Activated CD4-positive, alpha-beta T cell treated with anti-CD3 and anti-CD28 coated beads for 24 hours (primary cell): ENCODE measurements at places on chromosomes 3 and 15.
A peak's percentile ranks its signal among the peaks of the same experiment; 100 is the strongest.

- no peak for DNase-seq
These were observed 153.4 kb downstream of the ERC2 start for GRCh38 chr3:56314842-56315241.

DNA sequence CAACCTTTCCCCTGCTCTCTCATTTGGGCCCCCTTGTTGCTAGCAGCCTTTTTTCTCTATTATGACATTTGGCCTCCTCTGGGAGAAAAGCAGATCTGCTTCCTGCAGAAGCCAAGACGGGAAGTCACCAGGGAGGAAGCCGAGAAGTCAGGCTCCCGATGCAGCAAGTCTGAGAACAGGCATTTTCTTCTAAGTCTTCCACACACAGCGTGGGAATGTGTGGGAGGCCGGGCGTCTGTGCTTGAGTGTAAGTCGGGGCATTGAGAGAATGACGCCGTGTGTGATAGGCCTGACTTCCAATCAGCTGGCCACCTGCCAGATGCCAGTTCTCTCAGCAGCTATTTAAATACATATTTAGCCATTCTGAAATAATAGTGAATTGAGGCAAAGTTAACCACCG lies 75.8 kb upstream of the FAM98B start:
- no peak for DNase-seq

GRCh38 chr3:22296601-22297000 lies 545.6 kb upstream of the ZNF385D start:
- DNase-seq, result no peak

DNA sequence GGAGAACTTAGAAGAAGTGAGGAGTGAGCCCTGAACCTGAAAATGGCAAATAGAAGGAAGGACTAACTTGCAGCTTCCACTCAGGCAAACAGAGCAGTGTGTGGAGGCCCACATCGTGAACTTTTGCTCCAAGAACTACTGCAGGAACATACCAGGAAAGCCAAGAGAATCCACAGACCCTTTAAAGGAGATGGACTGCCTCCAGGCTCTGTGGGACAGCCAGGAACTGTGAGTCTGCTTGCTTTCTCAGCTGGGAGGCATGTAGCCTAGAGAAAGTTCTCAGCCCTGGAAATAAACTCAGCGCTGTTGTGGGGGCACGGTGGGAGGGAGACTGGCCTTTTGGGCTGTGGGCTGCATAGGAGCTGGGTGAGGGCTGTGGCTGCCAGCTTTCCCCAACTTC lies 93.0 kb downstream of the SNRK start:
- DNase-seq, result no peak

- no peak for DNase-seq
These were observed 9.1 kb downstream of the BCL2L10 start for GRCh38 chr15:52103217-52104207.

- no peak for DNase-seq
These were observed 496.3 kb downstream of the NLGN1 start for GRCh38 chr3:173893835-173894234.

- no peak for DNase-seq
These were observed 34.8 kb upstream of the CEMIP start for GRCh38 chr15:80744415-80744814.

DNA sequence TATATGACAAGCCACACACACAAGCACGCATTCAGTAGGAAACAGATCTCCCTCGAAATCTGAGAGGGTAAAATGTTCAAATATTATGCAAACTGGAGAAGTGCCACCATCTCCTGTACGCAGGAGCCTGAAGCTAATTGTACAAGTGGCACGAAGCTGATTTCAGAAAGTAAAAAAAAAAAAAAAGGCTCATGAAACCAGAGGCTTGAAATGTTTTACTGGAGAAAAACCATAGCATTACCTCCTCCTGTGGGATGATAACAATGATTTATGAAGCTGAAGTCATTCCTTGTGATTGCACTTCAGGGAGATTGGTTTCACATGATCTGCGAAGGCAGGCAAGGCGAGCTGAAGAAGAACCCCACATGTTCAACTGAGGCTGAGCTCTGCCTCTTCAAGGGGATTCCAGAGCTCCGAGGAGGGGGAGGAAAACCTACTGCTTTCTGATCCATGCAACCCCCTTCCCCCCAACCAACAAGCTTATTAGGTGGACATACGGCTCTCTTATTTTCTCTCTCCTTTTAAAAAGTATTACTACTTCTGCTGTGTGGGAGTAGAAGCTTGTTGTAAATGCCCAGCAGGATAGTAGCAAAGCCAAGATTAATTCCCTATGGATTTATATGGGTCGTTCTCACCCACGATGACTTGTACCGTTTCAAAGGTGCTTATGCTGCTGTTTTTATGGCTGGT lies 101.1 kb downstream of the GREM1 start:
- DNase-seq, result no peak

GRCh38 chr3:147812186-147812911 lies 403.2 kb downstream of the ZIC1 start:
- DNase-seq, result no peak

- no peak for DNase-seq
These were observed 79.4 kb upstream of the ATP11B start for GRCh38 chr3:182713743-182714517.

- peak; percentile 49 for DNase-seq
These were observed 114.3 kb upstream of the ARHGEF3 start for GRCh38 chr3:56915966-56916586.

- no peak for DNase-seq
These were observed 29.2 kb downstream of the ILDR1 start for GRCh38 chr3:121992601-121993560.

DNA sequence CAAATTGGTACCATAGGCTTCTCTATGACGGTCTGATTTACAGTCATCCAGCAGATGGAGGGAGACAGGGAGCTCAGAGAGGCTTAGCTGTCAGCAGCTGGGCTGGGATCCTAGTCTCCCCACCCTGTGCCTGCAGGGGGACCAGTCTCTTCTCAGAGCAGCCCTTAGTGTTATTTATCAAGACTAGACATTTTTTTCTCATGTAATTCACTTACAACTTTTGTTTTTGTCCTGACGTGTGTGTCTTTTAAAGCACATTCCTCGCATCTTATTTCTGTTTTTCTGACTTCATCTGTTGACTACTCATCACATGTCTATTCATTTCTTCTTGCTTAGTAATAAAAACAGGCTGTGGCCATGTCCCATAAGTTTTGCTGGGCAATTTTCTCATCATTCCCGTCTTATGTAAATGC lies 116.1 kb downstream of the KLF13 start:
- no peak for DNase-seq

- no peak for DNase-seq
These were observed 146.8 kb downstream of the PCCB start for GRCh38 chr3:136396916-136397315.

GRCh38 chr3:50136714-50137405 lies 18.3 kb upstream of the SEMA3F start:
- no peak for DNase-seq

GRCh38 chr3:146626403-146627122 lies 21.4 kb upstream of the PLSCR5 start:
- DNase-seq, result no peak

DNA sequence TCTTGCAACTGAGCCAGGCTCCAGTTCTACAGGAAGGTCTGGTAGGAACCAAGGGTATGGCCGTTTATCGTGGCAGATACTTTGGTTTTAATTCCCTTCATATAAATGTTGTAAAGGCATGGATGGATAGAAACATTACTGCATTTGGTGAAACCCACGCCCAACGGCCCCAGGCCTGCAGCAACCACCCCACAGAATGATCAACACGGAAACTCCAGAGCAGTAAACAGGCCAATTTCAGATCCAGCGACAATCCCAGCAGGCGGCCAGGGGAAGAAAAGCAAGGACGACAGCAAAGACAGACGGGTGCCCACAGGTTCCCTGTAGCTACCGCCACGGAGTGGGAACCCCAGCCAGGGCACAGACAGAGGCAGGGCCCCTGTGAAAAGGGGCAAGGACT lies 32.6 kb upstream of the PCSK6 start:
- no peak for DNase-seq

- DNase-seq, result no peak
These were observed 10.9 kb downstream of the TTLL3 start for GRCh38 chr3:9820946-9821345.

DNA sequence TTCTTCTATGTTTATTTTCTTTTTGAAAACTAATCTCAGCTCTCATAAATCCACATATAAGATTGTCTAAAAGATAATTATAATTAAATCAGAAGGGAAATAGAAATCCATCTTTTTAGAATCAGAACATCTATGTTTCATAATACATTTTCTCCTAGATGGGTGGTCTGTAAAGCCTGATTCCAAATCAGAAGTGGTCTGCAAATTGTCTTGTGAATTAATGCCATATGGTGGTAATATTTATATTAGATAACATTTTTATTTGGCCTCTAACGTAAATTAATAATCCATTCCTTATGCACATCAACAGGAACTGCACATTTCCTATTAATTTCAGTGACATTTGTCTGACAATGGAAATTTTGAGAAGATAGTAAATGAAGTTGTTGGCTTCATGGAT lies 52.8 kb upstream of the TBC1D5 start:
- DNase-seq, result no peak

- peak; percentile 84 for DNase-seq
These were observed at the start of gene CIAO2A for GRCh38 chr15:64093627-64094417. CIAO2A (minus strand) TSS chr15:64093838; CDS start chr15:64093768, 70 bp downstream.

GRCh38 chr3:118980832-118981231 lies 53.8 kb downstream of the IGSF11 start:
- no peak for DNase-seq

DNA sequence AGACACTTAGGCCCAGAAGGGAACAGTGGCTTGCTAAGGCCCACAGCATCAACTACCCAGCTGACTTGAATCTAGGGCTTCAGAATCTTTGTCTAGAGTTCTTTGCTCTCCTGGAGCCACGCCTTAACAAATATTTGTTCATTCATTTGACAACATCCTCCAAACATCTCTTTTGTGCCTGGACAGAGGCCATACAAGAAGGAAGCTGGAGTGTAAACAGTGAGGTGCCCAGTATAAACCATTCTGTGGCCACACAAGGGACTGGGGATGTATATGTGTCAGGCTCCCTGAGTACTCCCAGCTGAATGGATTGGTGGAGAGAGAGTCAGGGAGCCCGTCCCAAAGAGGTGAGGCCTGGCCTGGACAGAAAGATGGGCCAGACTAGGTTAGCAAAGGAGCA lies 3.4 kb downstream of the CIB2 start:
- no peak for DNase-seq

GRCh38 chr3:59684766-59685165 lies 634.9 kb upstream of the CFAP20DC start:
- no peak for DNase-seq

DNA sequence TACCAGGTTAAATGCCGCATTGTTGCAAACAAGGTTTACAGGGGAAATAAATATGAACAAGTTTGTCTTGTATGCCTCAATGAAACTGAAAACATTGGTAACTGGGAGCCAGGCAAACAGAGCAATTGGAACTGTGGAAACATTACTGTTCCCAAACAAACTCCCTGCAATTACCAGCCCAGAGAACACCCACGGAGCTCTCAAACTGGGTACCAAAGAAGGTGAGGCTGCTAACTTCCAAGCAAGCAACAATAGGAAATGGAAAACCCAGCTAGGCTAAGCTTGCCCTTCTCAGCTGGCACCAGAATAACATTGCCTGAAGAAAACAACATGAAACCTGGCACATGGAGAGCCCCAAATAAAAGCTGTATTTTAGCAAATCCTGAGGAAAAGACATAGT lies 218.9 kb upstream of the THRB start:
- no peak for DNase-seq

DNA sequence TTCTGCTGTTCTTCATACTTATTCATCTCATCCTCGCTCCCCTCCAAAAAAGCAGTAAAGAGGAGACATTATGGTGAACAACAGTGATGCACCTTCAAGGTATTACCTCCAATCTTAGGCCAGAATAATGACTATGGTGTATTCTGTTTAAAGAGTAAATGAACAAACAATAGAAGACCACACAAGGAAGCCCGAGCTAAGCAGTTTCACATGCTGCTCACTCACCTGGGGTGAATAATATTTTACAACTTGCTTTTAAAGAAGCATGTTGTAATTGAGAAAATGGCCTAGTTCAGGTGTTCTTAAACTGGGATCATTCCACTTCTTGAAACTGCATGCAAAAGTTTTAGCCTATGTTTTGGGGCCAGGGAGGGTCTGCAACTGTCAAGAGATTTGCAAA lies 581.2 kb downstream of the FOXP1 start:
- no peak for DNase-seq

DNA sequence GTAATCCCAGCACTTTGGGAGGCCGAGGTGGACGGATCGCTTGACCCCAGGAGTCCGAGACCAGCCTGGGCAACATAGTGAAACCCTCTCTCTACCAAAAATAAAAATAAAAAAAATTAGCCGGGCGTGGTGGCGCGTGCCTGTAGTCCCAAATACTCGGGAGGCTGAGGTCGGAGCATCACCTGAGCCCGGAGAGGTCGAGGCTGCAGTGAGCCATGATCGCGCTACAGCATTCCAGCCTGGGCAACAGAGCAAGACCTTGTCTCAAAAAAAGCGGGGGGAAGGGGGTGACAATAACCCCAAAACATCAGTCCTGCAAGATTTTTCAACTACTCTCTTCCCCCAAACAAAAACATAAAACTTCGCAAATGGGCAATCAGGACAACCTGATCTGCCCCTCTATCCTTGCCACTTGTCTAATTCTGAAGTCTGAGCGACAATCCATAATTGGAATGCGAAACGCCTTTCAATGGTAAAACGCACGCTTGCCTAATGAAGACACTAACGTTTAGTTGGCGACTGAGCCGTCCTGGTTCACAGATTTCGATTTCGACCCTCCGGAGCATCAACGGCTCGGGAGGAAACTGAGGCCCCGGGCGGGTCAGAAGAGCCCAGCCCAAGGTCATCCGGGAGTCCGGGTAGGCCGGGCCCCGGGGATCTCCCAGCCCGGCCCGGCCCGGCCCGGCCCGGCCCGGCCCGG lies 868 bp downstream of the BTBD1 start:
- DNase-seq, result no peak

DNA sequence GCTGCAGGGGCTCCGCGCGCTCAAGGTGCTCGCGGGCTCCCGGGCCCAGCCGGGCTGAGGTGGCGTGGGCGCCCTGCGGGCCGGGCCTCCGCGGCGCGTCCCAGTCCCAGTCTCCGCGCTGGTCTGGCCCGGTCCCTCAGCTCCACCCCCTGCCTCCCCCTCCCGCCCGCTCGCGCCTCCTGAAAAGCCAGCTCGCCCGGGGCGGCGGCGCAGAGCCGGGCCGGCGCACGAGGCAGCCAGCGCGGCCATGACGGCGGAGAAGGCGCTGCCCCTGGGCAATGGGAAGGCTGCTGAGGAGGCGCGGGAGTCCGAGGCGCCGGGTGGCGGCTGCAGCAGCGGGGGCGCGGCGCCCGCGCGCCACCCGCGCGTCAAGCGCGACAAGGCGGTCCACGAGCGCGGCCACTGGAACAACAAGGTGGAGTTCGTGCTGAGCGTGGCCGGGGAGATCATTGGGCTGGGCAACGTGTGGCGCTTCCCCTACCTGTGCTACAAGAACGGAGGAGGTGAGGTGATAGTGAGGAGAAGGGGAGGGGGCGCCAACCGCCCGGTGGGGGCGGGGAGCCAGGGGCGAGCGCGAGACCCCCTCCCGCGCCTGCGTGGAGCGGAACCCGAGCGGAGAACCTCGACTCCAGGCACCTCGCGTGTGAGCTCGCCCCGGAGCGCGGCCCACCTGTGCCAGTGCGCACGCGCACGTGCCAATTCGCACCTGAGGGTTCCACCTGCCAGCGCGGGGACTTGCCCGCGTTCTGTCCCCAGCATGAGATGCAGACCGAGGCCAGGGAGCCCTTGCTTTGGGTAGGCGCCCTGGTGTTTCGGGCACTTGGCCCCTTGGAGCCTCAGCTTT lies at the start of gene SLC6A11:
Gene SLC6A11, plus strand, starts transcription at position 210 of the 844 bp plus-strand sequence. Its CDS starts 38 bp downstream, at position 248.
- DNase-seq, result no peak
